ENCODE measurements at places on chromosomes 6 and 20.
A peak's percentile ranks its signal among the peaks of the same experiment; 100 is the strongest.

DNA sequence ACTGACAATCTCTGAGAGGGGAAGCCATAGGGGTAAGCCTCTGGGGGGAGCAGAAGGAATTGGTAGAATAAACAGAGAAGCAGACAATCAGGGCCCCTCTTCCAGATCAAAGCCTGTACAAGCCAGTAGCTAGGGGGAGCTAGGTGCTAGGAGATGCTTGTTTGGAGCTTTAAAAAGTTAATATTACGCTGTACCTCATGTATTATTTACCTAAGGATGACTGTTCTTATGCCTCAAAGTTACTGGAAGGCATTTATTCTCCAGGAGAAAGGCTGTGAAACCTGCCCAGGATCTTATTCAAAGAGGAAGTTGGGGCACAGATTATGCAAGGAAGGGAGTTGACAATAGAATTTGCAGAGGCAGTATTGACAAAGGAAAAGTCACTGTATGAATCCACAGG lies 111.8 kb upstream of the SLC35F1 start:
- DNase-seq: no peak

GRCh38 chr6:115485400-115485799 lies 575.3 kb downstream of the FRK start:
- peak; percentile 84 for DNase-seq

- DNase-seq: no peak
Observed at GRCh38 chr20:11537032-11537431, 380.7 kb upstream of the BTBD3 start.

GRCh38 chr6:121430514-121431460 lies 4.7 kb upstream of the GJA1 start:
- DNase-seq: peak; percentile 21

DNA sequence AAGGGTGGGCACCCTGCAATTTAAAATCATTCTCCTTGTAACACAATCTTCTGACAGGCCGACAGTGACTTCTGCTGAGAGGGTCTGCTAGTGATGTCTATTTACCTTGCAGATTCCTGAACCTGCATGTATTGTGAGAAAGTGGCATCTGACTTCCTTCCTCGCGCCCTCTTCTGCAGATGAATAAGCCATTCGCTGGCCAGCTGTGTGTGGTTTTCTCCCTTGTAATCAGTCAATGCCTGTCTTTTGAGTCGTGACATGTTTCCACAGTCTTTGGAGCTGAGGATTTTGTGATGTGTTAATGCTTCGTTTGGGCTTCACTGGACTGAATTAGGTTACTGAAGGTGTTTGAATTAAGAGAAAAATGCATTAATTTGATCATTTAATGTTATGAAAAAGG lies 125.3 kb downstream of the GRM1 start:
- DNase-seq: no peak

DNA sequence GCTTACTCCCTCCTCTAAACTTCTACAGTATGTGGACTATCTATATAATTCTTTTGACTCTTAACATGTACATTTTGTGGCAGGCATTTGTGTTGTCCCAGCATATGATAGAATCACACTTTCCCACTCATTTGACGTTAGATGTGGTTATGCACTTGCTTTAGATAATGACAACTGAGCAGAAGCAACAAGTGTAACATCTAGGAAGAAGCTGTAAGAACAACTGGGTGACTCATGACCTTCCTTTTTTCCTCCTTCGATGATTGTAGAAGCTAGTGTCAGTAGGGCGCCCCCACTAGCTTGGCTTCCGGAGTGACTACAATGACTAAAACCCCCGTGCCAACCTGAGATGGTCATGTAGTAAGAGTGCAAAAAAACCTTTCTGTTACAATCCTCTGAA lies 74.6 kb upstream of the CEP85L start:
- no peak for DNase-seq

DNA sequence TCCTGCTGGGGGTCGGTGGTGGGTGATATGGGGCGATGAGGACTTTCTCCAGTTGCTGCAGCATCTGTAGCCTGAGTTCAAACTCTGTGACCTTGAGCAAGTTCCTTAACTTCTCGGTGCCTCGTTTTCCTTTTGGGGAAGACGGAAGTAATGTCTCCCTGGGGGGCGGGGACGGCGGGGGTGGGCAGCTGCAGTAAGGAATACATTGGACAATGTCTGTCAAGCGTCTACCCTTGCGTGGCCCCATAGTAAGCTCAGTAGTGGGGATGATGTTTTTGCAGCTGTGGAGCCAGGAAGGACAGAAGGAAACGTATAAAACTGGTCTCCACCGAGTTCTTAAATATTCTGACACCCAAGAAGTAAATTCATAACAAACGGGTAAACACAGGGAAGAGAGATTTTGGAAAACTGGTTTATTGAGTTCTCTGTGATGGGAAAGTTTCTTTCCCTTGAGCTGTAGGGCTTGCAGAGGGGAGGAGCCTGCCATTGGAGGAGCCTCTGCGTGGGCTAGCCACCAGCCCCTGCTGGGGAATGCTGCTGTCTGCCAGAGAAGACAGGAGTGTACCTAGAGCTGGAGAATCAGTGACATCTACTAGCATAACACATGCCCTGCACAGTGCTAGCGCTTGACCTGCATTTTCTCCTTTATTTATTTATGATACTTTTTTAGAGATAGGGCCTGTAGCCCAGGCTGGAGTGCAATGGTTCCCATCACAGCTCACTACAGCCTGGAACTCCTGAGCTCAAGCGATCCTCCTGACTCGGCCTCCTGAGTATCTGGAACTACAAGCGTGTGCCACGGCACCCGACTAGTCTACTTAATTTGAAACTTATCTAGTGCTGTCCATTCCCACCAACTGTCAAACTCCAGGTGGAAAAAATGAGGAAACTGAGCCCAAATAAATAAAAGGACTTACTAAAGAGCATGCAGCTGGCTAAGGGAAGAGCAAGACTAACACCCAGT lies 1.2 kb upstream of the ACSS1 start:
- no peak for DNase-seq

DNA sequence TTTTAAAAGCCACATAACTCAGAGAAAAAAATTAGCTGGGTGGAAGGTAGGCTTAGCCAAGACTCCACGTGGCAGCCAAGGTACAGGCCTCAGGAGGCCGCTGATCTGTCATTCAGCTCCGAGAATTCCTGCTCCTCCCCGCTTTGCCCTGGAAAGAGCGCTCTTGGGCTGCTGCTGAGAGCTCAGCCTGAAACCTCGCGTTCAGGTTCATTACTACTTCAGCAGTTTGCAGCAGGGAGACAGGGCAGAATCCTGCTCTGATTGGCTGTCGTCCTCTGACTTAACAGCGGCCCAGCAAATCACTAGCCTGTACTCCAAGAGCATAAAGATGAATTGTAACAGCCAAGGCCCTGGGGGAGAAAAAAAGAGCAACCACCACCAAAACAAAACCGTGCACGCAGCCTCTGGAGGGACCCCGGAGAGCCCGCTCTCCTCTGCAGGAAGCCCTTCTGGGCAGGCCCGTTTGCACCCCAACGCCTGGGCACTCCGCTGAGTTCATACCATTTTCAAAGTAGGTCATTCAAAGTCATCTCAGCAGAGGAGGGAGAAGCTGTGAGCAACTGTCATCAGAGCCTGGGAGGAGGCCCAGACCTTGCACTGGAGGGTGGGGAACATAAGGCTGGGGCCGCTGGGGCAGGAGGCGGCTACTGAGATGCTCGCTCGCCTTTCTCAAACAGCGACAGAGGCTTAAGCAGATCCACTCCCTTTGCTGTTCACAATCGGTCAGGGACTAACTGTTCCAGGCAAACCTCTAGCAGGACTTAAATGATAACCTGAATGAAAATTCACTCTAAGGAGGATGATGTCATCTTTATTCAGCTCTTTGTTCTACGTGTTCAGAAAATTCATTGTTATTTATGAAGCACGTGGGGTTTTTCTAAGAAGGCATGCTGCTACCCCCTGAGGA lies 42.3 kb upstream of the ATXN1 start:
- DNase-seq: no peak

DNA sequence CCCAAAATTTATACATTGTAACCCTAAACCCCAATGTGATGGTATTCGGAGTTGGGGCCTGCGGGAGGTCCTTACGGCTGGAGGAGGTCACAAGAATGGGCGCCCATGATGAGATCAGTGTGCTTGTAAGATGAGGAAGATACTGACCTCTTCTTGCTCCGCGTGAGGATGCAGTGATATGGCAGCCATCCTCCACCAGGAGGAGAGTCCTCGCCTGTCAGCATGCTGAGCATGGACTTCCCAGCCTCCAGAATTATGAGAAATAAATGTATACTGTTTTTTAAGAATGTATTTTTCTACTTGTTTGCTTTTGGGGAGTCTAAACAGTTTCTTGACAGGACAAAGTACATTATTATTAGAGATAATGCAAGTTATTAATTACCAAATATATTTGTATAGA lies 8.7 kb upstream of the SYNDIG1 start:
- DNase-seq: no peak

DNA sequence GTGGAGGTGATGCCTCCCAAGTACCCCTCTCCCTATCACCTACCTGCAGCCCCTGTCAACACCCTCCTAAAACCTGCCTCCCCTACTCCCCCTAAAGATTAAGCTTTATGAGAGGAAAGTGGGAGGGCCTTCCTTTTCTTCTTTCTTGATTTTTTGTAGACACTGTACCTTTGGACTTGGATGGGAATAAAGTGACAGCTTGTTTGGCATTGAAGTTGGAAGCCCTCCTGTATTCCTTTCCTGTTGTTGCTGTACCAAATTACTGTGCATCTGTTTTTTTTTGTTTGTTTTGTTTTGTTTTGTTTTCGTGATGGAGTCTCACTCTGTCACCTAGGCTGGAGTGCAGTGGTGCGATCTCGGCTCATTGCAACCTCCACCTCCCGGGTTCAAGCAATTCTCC lies 99.3 kb upstream of the NFATC2 start:
- DNase-seq: peak; percentile 14

DNA sequence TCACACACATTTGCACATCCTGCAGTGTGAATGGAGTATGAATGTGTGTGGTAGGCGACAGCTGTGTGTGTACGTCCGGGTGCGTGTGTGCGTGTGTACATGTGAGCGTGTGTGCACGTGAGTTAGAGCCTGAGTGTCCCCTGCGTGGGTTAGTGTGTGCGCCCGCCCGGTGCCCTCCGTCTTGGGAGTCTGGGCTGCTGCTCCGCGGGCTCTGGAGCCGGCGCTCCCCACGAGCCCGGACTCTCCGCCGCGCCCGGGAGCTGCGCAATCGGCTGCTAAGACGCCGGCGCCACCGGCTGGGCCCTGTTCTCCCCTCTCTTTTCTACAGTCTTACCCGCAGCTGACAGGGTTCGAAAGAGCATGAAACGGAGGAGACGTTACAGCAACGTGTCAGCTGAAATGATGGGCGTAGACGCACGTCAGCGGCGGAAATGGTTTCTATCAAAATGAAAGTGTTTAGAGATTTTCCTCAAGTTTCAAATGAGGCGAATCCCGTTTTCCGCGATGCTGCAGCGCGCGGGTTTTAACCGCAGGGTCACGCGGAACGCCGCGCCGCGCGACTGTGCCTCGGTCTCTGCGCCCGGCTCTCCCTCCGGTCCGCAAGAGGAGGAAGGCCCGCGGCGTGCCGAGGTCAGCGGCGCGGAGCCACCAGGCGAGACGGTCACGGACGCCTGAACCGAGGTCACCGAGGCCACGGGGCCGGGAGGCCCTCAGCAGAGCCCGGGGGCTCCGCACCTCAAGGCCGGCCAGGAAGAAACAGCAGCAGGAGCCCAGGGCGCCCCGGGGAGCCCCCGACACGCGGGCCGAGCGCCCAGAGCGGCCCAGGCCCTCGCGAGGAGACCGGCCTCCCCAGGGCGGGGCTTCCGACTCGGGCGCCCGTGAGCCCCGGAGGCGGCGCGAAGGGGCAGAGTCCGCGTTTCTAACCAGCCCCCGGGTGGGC lies 95.3 kb upstream of the BHLHE23 start:
- DNase-seq: peak; percentile 76

- no peak for DNase-seq
Observed at GRCh38 chr6:30142665-30143064, 6.7 kb downstream of the TRIM40 start.

GRCh38 chr20:20317195-20317594 lies 50.7 kb upstream of the INSM1 start:
- DNase-seq: peak; percentile 96

DNA sequence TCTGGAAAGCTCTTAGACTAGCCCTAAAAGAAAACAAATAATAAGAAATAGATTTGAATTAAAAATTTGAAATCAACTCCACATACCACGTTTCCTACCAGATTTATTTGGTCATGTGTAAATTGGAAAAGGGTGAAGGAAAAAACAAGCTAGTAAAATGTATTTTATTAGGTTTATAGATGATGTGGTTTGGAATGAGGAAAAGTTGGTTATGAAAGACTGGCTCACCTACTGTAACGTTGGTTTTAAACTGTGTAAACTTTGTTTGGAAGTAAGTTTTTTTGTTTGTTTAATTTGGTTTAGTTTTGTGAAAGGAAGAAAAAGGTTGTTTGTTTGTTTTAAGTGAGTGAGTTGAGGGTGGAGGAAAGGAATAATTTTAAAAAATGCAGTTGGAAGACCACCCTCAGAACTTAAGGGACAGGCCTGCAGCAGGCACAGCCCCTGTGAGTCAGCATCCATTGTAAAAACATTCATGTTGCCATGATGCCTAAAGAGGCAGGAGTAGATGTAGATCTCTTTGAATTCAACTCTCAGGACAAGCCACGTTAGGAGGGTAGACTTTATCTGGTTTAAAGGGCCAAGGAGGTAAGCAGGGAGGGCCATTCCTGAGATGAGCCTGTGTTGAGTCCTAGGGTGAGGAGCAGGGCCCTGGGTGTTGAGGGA lies 93.7 kb upstream of the SCGN start:
- DNase-seq: no peak

DNA sequence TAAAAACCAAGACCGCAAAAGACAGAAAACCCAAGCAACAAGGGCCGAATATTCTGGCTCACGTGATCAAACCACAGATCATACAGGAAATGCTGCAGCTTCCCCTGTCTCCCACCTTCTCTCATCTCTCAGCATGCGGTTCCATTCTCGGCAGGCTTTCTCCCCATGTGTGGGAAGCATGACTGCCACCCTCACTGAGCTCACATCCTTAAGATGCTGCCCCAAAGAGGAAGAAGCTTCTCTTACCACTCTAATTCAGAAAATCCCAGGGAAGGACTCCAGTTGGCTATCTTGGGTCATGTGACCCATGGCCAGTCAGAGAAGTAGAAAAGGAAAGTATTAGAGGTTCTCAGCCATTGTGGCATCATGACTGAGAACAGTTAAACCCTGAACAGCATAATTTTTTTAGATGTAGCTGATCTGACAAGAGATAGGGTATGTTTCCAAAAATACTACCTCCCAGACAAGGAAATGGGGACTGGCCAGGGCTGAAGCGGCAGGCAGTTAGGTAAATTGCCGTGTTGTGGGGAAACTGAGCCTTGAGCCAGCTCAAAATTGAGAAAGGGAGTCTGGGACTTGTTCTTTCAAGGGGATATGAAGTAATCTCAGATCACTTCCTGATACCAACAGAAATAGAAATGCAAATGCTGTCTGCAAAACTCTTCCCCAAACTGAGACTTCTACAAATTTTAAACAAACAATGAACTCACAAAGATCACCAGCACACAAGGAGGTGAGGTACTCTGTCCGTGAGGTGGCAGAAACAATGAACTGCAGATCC lies 37.1 kb upstream of the GRM4 start:
- no peak for DNase-seq

DNA sequence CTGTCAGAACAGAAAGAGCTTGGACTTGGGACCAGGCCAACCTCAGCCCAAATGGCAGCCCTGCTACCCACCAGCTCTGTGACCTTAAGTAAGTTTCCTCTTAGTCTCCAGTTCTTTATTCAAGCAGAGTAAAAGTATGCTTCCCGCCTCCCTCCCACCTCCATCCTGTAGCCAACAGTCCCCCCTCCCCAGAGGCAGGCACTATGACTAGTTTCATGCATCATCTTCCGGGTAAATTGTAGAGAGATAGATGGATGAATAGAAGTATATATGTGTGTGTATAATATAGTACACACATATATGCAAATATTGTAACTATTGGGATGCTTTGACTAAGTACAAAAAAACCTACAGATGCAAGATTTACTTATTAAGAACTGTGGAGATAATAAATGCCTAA lies 39.5 kb upstream of the B4GALT5 start:
- DNase-seq: no peak

Data from NCI-H2171 treated with DMSO at 0.1 percent for 48 hours (cell line).